ENCODE measurements at places on chromosomes 12 and 14.

DNA sequence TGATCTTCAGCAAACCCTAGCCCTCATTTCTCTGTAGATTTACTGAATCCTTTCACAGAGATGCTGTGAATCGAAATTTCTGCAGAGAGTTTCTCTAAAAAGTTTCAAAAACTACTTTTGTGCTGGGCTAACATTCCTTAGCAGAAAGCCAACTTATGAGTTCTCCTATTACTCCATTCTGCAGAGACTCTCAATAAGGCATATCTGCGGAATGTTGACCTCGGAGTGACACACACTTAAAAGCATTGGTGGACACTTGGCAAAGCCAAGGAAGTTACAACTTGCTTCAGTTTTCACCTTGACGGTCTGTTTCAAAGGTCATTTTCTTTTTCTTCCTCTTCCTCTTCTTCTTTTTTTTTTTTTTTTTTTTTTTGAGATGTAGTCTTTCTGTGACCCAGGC is 75.8 kb downstream of the WIF1 start:
- no peak for DNase-seq

DNA sequence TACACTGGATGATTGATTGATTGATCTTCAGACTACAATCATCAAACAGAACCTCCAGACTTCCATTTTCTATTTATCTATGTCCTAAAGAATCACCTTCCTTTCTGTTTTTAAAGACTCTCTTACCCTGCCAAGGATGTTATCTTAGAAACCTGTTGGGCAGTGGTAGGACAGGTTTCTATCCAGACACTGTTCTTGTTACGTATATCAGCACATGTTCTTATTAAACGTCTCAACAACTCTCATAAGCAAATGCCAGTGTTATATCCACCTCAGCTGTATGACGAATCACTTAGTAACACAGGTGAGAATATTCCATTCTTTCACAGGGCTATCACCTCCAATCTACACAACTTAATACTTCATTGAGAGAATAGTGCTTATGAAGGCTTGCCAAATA is 40.2 kb upstream of the RPL10L start:
- DNase-seq = no peak

DNA sequence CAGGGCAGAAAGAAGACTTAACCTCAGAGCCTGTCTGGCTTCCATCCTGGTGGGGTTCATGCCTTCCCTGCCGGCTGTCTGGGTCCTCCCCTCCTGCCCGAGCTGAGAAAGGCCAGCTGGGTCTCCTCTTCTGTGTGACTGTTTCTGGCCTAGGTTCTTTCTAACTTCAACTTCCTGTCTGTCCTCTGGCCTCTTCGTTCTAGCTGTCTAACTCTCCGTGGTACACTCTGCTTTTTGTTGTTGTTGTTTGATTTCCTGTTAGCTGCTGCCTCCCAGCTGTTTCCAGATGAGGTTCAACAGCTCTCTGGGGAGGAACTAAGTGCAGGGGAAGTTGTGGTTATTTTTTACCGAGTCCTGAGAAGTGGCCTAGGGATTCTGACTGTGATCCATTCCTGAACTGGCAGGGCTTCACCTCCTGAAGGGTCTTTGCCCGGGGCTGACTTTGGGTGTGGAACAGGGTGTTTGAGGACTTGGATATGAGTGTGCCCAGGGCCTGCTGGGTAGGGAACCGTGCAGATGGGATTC is 3.2 kb downstream of the MLXIP start:
- DNase-seq = no peak

DNA sequence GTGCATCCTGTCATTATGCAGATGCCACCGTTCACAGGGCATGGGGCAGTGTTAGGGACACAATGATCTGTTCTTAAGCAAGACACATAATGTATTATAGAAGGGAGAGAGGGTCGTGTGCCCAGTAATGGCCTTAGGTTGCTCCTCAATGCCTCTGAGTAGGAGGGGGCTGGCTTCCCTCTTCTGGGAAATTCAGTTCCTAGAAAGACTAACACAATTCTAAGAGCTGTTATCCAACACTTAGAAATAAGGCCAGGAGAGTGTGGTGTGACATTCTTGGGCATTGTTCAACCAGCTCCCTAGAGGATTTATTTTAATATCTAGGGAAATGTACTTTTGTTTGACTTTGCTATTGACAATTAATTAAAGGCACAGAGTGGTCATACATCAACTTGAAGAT is 118.5 kb downstream of the ADCK1 start:
- DNase-seq = no peak

- DNase-seq = no peak
These were observed 21.1 kb downstream of the NKX2-1 start for GRCh38 chr14:36498938-36499337.

Measured in activated CD4-positive, alpha-beta T cell treated with anti-CD3 and anti-CD28 coated beads, Interleukin-2, amount 50 U/mL, for 4 hours (primary cell).